ENCODE measurements at places on chromosomes 13 and 19. TPM values are rescaled to one million over a fixed set of nuclear protein-coding genes. Genes with fewer than 3 reads are reported as not detected.

DNA sequence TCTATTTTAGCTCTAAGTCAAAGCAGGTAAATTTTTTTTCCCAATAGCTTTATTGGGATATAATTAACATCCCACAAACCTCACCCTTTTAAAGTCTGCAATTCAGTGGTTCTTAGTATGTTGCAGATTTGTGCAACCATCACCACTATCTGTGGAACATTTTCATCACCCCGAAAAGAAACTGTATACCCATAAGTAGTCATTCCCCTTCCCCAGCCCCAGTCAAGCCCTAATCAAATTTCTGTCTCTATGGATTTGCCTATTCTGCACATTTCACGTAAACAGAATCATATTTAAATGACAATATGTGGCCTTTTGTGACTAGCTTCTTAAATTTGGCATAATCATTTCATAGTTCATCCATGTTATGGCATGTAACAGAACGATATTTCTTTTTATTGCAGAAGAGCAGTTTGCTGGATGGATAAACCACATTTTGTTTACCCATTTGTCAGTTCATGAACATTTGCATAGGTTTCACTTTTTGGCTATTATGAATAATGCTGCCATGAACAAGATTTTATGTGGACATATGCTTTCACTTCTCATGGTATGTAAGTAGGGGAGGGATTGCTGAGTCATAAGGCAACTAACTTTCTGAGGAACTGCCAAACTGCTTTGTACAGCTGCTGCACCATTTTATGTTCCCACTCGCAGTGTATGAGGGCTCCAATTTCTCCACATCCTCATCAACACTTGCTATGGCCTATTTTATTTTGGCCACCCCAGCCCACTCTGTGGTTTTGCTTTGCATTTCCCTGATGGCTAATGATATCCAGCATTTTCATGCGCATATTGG lies 10.9 kb downstream of the SLC46A3 start:
- peak; percentile 66 for DNase-seq

DNA sequence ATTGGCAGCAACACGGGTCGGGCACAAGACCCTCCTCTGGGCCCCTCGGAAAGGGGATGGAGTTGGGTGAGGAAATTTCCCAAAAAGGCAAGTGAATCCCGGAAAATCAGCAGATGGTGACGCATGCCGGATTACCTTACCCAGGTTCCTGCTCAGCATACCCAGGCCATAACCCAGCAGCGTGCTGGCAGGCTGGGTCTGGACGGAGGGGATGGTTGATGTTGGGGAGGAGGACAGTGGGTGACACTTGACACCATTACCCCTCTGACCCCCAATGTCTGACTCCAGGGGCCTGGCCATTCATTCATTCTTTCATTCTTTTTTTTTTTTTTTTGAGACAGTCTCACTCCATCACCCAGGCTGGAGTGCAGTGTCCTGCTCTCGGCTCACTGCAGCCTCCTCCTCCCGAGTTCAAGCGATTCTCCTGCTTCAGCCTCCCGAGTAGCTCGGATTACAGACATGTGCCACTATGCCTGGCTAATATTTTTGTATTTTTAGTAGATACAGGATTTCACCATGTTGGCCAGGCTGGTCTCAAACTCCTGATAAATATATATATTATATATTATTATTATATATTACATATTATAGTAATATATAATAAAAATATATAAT lies 799 bp downstream of the PVR start:
- DNase-seq: peak; percentile 62

DNA sequence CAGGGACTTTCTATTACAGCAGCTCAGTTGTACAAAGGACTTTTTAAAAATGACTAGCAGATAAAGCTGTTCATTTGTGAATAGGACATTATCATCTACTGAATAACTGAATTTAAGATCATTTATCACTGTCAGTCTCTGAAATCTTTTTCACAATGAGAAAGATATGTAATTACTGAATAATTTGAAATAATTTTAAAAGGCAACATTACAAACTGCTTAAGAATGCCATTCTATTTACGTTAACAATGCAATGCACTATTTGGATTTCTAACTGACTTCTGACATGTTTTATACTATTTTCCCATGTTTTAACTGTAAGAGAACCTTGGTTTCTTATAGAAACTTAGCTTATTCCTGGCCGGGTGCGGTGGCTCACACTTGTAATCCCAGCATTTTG lies 2033.0 kb upstream of the PCDH20 start:
- DNase-seq: no peak

- no peak for DNase-seq
These were observed 524.9 kb downstream of the SLITRK5 start for GRCh38 chr13:88196106-88196505.

- DNase-seq: no peak
These were observed 28.2 kb upstream of the CYSLTR2 start for GRCh38 chr13:48625413-48626076.

DNA sequence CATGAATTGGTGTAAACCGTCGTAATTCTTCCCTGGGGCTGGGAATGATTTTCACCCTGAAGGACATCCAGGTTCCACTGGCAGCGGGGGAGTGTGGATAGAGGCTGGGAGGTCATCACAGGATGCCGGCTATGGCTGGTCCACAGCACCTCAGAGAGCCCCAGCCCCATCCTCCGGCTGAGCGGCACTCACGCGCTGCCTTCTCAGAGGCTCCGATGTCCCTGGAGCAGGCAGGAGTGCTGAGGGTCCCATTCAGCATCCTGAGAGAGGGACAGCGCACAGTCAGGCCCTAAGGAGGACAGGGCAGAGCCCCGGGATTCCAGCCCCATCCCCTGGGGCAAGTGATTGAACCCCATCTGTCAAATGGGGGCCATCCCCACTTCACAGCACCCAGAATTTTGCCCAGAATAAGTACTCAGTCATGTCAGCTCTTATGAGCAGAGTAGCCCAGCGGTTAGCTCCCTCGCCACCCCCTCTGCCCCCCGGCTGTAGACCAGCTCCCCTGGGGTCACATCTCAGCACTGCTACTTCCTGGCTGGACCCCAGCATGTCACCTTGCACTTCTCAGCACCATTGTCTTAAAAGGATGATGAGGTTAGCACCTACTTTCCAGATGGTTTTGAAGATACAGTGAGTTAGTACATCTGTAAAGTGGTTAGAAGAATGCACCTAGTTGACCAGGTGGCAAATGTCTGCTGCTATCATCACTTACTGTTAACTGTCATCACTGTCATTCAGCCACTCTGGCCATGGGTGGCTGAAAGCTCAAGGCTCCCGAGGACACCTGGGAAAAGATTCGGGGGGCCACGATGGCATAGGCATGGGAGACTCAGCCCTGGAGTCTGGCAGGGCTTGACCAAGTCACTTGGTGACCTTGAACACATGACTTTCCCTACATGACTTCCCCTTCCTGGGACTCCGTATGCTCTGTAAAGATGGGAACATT lies 11.9 kb downstream of the GRAMD1A start:
- DNase-seq: no peak

DNA sequence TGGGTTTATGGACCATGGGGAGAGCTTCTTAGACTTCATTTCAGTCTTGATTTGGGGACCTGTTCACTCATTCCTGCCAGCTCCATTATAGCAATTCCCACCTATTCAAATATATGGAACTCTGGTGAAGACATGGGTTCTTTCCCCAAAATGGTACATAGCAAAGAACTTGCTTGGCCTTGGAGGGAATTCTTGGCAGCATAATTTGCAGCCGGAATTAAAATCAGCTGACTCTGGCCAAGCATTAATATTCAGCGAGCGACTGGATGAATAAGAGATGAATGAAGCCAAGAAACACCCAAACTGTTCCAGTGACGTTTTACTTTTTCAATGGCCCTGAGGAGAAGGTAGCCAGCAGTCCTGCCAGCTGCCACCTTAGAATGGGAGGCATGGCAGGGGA lies 88.4 kb upstream of the SOX1 start:
- no peak for DNase-seq

Gene LRRC63
- under 0.01 TPM for total RNA-seq
